CD4-positive, alpha-beta T cell treated with Interleukin-15 for 4 hours (primary cell): ENCODE measurements at places on chromosomes 2 and 18.

- DNase-seq, result peak; percentile 41
These were observed 34.5 kb downstream of the NEURL3 start for GRCh38 chr2:96470636-96471035.

DNA sequence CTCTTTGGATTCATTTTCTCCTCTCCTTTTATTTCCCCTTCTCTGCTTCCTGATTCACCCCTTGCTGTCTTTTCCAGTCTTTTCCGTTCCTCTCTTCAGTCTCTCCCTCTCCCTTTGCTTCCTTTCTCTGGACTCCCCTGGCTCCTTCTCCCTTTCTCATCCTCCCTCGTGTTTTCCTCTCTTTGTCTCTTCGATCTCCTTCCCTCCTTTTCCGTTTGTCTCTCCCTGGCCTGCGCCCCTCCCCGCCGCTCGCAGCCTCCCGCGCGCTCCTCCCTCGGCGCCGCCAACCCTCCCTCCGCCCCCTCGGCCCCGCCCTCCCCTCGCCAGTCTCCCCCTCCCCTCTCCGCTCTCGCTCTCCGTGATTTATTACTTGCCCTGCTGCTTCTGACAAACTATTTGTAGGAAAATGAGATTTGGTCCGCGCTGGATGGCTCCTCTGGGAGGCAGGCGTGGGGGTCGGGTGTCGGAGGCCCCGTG, 46.0 kb upstream of the PAX8 start:
- peak; percentile 1 for DNase-seq

GRCh38 chr18:45049578-45050319, 369.1 kb downstream of the SETBP1 start:
- no peak for DNase-seq

DNA sequence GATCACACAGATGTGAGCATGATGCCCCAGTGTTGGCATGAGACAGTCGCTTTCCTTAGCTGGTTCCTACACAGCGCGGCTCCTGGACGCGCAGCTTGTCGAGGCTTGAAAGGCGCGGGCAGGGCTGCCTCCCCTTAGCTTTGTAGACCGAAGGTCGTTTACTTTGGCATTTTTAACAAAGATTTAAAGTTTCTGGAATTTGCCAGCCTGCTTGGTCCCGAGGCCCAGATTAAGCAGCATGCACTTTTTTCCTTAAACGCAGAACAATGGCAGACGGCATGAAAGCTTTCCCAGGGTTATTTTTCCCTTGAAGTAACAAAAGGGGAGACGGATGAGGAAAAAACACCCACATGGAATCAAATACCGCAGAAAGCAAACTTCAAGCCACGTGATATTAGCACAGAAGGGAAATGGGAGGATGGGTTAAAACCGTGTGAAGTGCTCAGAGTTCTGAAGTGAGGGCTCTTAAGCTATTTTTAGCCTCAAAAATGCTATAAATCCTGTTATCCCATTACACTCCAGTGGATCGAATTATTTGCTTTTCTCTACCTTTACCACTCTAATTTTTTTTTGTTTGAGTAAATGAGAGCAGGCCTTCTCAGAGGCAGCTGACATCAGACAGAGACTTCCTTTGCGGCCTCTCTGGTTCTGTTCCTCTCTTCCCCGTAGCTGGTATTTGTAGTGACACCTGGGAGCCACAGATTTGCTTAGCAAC, 55.7 kb downstream of the NPAS2 start:
- DNase-seq, result no peak

DNA sequence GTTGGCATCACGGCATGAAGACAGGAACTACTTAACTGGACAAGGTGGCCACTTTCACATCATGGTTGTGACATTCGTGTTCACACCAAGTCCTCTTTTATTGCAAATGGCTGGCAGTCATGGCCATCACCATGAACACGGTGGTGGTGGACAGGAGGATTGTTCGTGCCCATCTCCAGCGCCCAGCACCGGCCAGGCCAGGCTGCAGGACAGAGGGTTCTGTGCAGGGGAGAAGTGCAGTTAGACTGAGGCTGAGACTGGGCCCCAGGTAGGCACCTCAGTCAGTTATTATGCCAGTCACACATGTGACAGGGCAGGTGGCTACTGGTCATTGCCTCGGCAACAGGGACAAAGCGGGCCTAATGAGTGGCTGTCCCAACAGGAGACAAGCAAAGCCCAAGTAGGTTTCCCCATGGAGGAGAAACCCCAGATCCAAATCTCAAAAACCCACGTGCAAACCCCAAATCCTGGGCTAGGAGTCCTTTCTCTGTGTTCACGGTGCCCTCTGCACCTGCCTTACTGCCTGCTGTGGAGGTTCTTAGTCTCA, 468.1 kb upstream of the MYT1L start:
- no peak for DNase-seq

DNA sequence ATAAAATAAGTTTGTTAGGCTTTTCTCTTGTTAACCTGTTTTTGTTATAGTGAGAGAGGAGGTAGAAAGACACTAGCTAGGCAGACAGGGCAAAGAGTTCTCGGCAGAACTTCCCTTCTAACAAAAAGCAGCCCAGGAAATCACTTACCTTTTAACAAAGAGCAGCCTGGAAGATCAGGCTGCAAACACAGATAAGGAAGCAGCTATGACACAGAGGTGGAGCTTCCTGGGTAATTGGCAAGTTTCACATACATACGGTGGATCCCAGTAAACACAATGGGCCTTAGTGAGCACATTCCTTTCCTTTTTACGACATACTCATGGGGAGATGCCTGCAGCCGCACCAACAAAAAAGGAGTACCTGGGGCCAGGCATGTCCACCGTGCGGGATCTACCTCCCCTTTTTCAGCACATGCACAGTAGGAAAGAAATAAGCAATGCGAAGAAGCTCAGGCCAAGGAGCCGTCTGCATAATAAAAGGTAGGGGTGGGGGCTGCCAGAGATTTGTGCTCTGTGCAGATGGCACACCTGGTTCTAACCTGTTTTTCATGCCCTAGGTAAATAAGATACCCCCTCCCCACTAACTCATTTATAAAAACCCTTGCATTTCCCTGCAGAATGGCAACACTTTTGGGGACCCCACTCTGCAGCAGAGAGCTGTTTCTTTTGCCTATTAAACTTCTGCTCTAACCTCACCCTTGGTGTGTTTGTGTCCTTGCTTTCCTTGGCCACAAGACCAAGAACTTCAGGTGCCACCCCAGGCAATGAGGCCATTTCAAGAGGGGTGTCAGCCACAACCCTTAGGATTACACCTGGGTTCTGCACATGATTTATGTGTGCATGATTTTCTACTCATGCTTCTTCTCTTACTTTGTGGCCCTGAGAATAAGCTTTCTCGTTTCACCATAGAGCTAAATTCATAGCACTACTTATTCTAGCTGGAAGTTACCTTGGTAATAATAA, 26.5 kb downstream of the MDH1 start:
- no peak for DNase-seq

GRCh38 chr2:226137201-226137811, 662.3 kb downstream of the IRS1 start:
- no peak for DNase-seq

- no peak for DNase-seq
These were observed 61.1 kb downstream of the ODC1 start for GRCh38 chr2:10387033-10387432.

- no peak for DNase-seq
These were observed 1675.9 kb upstream of the CELF4 start for GRCh38 chr18:39241534-39241933.

DNA sequence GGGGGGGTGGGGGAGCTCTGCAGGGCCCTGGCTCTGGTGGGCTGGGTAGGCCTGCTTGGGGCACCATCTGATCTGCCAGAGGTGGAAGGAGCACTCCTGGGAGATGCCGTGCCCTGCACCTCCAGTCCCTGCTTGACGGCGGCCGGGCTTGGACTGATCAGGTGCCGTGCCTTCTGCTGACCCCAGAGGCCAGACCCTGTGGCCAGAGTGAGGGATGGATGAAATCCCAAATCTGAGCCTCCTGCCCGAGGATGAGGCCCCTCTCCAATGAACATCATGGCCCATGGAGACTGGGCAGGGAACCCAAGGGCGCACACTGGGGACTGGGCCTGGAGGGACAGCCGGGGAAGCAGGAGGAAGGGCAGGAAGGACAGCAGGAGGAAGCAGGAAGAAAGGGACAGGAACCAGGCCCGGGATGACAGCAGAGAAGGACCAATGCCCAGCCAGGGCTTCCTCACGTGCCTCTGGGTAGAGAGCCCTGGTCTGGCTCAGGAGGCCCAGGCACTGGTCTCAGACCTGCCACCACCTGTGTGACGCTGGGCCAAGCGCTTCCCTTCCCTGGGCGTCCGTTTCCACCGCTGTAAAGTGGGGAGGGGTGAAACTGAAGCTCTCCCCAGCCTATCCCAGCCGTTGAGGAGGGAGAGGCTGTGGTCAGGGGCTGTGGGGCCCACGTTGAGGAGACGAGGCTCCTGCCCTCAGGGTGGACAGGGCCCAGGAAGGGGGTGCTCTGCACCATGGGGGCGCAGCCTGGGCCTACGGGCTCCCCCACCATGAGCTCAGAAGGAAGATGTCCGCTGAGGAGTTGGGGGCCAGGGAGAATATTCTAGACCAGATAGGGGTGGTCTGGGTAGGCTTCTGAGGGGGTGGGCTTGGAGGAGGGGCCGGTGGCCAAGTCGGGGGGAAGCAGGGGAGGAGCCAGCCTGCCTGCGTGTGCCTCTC, 1.0 kb upstream of the GPR35 start:
- DNase-seq, result no peak

- DNase-seq, result no peak
These were observed at the start of gene SLC4A3 for GRCh38 chr2:219627103-219628100. SLC4A3 (plus strand) TSS chr2:219627630; CDS start chr2:219627993, 363 bp downstream.

DNA sequence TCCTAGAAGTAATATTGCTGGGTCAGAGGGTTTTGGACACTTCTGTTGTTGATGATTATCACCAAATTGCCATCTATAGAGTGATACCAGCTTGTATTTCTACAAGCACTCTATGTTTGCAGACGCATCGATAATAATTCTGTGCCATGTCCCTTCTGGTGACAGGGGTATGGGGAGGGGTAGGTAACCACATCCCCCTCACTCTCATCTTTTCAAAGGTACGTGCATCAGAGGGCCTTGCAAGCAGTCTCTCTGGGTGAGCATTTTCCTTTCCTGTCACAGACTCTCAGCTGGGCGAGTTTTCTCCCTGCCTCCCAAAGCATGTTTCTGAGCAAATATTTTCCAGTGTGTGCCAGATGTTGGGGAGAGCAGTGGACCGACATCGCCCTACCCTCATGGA, 98.0 kb downstream of the SMAD7 start:
- DNase-seq, result no peak

DNA sequence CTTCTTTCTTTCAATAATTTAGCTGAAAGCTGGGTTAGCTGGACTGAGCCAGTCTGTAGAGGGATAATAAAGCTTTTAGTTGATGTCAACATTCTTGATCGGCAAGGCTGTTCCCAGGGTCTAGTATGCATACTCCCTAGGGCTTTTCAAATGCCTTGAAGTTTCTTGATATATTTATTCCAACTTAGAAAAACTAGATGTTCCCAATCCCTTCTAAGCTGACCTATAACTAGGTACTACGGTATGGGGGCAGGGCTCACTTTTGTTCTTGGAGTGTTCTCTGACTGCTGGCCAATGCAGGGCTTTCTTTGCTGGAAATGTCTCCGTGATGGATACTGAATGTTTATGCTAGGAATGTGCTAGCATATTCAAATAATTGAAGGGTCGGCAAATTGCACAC, 258.6 kb upstream of the TANK start:
- DNase-seq, result no peak

DNA sequence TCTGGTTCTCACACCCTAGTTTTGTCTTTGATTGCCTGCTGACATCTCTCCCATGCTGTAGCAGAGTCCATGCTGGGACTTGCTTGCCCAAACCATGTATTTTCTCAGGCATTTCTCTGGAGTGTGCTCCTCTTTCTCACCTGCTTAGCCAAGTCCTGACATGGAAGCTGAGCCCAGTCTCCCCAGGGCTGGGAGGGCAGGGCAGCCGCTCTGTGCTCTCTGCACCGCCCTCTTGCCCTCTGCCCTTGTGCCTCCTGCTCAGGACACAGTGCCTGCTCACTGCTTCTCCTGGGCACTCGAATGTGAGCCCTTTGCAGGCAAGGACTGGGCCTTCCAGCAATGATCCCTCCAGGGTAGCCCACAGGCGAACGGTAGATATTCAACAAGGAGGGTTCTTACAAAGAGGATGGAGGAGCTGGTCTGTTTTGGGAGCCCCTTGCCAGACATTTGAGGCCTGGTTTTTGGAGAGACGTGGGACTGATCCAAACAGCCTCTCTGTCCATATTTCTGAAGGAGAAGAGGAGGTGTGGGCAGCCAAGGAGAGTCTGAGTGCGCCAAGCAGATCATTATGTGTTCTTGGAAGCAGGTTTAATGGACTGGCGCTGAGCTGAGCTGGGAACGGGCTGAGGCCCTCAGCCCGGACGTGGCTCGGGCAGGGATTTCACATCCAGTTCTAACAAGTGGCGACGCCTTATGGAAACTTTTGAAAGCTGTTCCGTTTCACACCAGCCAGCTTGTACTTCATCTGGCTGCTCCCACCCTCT, 4.0 kb downstream of the SLC14A2 start:
- no peak for DNase-seq

- DNase-seq, result no peak
These were observed 3.0 kb upstream of the FIGLA start for GRCh38 chr2:70793450-70793849.

- no peak for DNase-seq
These were observed 128.7 kb downstream of the NFATC1 start for GRCh38 chr18:79524181-79525078.

GRCh38 chr18:67310826-67311225, 205.7 kb downstream of the DSEL start:
- no peak for DNase-seq

GRCh38 chr18:7743256-7743655, 176.1 kb downstream of the PTPRM start:
- DNase-seq, result no peak

DNA sequence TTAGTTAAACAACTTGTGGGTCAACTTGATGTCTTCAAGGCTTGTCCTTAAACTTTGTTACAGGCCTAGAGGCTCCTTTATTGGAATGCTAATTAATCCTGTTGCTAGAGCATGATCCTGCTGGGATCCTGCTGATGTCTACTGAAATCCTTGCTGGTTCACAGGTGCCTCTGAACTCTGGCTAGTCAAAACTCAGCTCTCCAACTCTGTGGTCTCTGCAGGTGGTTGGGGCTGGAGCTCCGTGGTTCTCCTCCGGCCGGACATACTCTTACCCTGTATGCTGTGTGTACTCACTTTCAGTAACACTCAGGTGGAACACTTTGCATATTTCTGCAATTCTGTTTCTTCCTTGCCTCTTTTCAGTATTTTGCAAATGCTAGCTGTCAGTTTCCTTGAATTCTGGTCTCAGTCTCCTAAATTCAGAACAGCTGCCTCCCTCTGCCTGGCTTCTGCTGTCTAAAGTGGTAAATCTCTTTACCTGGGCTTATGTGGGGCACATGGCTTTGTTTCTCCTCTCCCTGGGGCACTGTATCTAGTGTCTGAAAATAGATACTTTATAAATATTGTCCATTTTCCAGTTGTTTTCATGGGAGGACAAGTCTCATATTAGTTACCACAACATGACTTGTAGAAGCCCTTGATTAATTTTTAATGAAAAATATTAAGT, 113.0 kb downstream of the ATP9B start:
- no peak for DNase-seq

- no peak for DNase-seq
These were observed 353.6 kb upstream of the TRIB2 start for GRCh38 chr2:12363138-12363537.

GRCh38 chr18:32937597-32937996, 164.8 kb upstream of the KLHL14 start:
- DNase-seq, result no peak

GRCh38 chr2:71275939-71276310, 49.0 kb upstream of the PAIP2B start:
- no peak for DNase-seq
